ENCODE measurements at places on chromosomes 11 and 22.

GRCh38 chr11:126387857-126388256 lies 32.4 kb downstream of the ST3GAL4 start:
- DNase-seq, result no peak

DNA sequence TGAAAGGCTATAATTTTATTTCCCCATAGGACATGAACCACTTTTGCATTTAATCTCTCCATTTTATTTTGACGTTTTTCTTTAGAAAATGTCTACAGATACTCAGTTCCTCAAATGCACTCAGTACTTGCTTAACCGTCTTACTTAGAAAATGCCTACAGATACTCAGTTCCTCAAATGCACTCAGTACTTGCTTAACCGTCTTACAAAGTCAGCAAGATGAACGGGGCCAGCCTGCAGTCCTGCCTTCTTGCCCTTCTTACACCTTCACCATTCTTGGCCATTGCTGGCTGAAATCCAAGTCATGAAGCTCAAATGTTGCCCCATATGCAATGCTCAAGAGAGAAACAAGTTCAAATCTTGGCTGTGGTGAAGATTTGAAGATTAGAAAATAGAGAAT lies 34.1 kb downstream of the CSNK2A3 start:
- peak; percentile 2 for DNase-seq

GRCh38 chr11:119614222-119615002 lies 114.6 kb downstream of the NECTIN1 start:
- DNase-seq, result no peak

DNA sequence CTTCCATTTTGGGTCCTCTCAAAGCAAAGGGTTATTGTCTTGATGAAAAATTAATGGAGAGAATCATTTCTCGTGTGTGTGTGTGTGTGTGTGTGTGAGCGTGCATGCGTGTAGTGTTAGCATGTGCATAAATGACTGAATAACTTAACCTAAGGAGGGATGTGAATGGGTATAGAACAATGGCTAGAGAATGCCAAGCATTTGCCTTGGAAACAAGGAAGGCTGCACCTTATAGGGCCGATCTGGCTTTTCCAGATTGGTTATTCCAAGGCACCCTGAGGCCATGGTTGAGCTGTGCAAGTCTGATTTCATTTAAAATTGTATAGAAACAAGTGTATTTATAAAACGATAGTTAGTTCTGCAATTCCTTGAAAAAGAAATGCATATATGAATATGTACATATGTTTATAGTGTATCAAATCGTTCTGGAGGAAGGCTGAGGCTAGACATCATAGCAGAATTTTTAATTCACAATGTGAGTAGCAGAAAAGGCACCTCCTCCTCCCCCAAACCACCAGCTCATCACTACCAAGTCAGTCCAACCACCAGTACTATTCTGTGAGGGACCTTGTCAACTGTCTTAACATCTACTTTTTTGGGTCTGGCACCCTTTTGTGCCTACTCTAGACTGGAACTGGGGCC lies 322.7 kb upstream of the ISX start:
- no peak for DNase-seq

DNA sequence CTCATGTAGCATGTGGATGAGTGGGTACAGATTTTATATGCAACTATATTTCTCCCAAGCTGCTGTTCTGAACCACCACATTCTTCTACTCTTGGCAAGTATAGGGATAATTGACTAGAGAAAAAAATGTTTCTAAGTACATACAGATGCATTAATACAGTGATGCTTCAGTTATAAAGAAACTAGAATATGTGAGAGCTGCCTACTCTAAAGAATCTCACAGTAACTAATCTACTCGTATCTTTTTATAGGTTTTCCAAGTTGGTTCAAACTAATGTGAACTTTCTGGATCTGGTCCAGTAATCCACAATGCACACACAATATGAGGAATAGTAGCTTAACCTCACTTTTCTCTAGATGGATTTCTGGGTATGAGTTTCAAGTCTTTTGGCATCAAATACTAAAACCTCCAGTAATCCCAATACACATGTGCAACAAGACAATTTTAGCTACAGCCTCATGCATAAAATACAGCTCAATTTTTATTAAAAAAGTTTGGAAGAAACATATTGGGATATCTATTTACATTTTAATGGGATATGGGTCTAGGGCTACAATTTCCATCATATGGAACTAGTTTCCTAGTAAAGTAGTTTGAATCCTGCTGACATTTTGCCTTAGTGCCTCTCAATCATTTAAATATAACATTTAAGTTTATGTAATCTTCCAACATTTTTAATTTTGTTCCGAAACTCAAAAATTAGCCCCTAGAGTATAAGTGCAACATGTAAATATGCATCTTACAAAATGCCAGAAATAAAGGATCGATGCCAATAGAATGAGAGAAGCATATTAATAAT lies 2209.7 kb downstream of the LRRC4C start:
- no peak for DNase-seq

GRCh38 chr11:32500001-32500400 lies 64.7 kb upstream of the WT1 start:
- DNase-seq, result no peak

DNA sequence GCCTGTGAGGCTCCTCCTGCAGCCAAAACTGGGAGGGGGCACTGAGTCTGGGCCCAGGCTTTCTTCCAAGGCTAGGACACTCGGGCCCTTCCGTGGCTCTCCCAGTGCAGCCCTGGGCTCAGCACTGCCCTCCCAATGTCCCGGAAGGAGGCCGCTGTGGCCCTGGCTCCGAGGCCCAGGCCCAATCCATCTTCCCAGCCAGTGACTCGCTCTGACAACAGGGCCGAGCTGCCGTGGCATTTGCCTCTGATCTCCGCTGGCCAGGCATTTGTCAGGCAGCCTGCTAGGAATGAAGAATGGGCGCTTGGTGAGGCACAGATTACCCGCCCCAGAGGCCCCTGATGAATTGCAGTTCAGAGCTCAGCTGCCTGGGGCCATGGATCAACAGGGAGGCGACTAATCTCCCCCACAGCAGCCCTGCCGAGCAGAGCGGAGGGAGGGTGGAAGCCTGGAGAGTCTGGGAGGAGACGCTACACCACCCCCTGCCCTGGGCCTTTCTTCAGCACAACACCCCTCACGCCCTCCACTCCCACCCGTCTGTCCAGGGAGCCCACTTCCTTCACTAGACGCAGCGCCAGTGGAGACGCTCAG lies 8.3 kb downstream of the FXYD2 start:
- DNase-seq, result no peak

- no peak for DNase-seq
Observed at GRCh38 chr11:70477176-70477575, 78.8 kb downstream of the CTTN start.

DNA sequence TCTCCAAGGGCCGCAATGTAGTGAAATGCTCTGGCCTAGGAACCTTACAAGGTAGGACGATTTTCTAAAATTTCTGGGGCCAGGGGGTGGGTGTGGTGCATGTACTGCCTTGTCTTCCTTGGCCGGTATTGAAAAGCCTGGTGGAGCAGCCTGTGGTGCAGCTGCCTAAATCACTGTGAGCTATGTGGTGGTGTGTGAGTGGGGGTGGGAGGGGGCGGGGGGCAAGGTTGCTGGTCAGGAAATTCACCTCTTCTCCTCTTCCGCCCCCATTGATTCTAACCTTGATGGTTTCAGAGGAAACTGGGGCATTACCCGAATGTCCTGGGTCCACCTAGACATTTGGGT lies 137.2 kb downstream of the DBX1 start:
- no peak for DNase-seq

DNA sequence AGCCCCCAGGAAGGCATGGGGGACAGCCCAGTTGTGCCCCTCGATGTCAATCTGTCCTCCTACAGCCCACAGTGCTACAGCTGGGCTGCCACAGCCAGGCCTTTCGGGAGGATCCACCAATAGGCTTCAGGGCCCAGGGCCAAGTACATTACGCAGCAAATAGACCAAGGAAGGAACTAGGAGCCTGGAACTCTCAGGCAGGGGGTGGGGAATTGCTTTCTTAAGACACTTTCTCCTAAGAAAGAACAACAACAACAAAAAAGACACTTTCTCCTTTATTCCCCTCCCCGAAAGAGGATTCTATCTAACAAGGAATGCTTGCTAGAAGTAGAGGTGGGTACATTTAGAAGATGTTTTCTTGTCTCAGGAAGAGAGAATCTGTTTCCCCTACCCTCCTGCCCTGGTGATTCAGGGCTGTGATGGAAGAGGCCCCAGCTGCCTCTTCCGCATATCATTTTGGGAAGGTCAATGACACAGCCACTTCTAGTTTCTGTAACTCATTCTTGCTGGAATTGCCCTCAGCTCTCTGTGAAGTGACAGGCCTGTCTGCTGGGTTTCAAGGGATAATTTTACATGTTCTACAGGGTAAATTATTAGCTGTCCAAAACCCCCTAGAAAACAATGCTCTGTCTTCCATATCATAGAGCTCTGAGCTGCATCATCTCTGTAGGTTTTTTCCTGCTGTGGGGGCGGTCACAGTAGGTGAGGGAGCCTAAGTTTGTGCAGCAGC lies 6.0 kb upstream of the MALAT1 start:
- no peak for DNase-seq

DNA sequence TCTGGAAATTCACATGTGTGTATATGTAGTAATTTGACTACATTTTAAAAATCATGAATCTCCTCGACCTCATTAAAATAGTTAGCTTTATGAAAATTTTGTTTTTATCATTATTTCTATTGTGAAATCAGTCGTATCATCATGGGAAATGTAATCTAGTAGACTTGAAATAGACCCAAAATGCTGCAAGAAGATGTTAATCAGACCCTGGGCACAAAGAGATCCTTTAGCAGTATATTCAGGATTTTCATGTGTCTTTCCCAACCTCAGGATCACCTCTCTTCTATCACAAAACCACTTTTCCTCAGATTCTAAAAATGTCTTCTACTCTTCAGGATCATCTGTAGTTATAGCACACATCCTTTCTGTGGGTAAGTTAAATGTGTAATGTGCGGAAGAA lies 74.9 kb upstream of the ADSL start:
- DNase-seq, result no peak

DNA sequence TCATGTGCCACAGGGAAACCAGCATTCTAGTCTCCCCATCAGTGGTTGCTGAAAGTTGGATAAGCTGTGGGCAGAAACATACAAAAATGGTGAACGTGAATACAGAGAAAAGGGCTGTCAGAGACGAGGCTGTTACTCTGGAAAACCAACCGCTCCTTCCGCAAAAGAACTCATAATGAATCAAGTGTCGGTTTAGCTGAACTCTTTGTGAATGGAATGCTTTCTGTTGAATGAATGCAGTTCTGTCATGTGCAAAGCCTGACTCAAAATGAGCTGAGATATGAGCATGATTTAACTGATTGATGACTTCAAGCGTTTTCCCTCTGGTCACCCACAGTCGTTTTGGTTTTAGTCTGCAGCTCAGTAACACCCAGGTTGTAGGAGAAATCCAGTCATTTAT lies 298.3 kb downstream of the ETS1 start:
- DNase-seq, result peak; percentile 67

DNA sequence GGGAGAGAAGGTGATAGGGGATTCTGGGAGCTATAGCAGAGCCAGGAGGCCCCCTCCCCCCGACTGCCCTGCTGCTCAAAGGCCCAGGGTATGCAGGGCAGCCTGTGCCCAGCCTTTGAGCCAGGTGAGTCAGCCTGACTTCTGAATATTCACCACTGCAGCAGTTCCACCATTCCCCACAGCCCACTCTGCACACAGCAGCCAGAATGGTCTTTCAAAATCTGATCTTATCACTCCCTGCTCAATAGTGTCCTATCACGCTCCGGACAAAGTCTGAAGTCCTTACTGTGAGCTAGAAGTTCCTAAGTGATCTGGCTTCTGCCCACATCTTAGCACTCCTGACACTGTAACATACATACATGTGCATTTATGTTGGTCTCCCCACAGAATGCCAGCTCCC lies 111.7 kb downstream of the BUD13 start:
- no peak for DNase-seq

DNA sequence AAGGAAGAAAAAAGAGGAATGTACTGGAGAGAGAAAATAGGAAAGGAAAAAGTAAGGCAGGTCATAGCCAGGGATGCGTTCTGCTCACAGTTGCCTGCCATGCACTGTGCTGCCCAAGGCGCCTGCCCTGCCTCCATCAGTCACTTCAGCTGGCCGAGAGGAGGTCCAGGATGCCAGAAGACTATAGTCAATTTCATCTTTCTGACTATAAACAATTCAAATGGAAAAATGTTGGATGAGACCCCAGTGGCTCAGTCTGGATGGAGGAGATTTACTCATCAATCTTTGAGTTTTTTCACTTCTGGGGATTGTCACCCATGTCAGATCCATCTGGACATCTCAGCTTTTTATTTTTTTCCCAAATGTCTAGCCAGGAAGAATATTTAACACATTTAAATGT lies 36.7 kb upstream of the CLMP start:
- DNase-seq, result no peak

DNA sequence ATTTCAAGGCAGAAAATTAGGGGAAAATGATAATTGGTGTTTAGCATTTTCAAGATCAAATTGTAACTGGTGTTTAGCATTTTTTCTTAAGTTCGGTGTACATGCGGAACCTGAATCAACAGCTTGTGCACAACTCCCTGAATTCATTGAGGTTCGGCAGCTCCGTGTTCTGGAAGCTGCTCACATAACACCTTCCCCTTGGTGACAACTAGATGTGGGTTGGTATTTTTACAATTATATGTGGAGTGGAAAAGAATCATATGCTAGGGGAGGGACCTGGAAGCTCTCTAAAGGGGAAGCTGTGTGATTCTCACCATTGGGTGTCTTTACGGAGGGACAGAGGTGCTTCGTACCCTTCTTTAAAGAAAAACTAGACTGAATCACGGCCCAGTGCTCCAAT lies 199.0 kb upstream of the MTNR1B start:
- no peak for DNase-seq

Measured in CD4-positive, alpha-beta T cell treated with Interleukin-4 for 4 hours (primary cell).